ENCODE measurements at places on chromosomes 7 and 10.

DNA sequence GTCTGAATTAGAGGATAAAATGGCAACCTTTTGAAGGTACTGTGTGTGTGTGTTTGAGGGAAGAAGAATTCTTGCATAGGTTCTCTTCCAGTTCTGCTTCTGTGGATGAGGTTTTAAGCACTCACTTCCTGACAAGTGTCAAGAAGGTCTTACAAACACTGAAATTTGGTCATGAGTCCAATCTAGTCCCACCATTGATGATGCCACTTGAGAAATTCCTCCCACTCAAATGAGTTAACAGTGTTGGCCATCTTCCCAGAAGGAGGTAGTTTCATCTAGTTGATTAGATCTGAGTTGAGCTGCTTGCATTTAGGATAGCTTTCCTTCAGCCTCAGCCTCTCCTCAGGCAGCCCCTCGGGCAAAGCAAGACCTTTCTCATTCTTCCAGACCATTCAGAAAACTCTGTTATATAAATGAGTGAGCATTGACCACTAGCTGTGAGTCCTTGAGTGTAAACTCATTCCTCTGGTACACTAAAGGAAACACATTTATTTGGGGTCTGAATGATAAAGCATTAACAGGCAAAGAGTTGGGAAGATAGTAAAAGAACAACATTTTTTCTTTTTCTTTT, 189.5 kb downstream of the TRIL start:
- DNase-seq: no peak

DNA sequence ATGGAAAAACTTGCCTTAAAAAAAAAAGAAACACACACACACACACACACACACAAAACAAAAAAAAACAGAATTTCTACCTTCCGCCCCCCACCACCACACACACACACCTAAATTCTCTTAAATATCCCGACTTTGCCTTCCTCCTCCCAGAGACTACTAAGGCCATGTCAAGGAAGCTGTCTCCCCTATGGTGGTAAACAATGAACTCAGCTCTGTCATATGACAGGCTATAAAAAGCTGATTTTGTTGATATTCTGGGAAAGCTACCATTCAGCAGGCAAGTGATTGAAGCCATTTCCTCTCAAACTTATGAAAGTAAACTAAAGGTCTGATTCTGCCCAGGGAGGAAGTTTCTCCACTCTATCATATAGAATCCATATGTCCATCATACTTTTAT, 471.0 kb downstream of the GFRA1 start:
- no peak for DNase-seq

DNA sequence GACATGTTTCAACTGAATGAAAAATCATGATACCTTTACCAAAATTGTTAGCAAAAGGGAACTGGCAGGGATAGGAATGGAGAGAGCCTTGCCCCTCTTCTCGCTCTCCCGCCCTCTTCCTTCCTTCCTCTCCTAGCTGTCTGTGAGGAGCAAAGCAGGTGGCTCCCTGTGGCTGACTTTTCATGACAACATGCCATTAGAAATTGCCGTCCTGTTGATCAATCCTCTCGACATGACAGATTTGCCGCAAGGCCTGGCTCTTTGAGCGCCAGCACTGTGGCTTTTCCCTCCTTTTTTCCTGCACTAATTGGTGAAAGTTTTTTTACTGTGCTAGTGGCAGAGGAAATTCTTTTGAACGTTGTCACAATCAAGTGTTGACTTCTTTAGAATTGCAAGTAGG, 171.1 kb downstream of the TCF7L2 start:
- DNase-seq: no peak

- DNase-seq: no peak
These were observed 4.0 kb downstream of the ABCB1 start for GRCh38 chr7:87596696-87597095.
